Myocyte (in vitro differentiated cells): ENCODE measurements at places on chromosomes 5 and 9. TPM values are rescaled to one million over a fixed set of nuclear protein-coding genes. Genes with fewer than 3 reads are reported as not detected.

GRCh38 chr5:122306461-122306860, 5.6 kb upstream of the SNCAIP start:
- DNase-seq: no peak

DNA sequence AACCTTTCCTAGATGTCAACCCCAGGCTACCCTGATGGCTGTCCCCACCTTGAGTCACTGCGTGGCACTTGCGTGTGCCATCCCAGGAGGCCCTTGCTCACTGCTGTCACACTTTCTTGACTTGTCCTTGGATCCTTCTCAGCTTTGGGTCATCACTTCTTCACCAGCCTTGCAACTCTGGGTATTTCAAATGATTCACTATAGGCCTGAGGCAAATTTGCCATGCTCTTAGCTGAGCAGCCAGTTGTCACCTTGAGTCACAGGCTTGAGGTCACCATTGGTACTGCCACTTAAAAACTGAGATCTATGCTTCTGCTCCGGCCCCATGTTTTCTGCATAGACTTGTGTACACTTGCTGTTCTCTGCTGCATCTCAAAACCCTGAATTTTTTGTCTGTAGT, 84.7 kb downstream of the BASP1 start:
- DNase-seq: peak; percentile 30

DNA sequence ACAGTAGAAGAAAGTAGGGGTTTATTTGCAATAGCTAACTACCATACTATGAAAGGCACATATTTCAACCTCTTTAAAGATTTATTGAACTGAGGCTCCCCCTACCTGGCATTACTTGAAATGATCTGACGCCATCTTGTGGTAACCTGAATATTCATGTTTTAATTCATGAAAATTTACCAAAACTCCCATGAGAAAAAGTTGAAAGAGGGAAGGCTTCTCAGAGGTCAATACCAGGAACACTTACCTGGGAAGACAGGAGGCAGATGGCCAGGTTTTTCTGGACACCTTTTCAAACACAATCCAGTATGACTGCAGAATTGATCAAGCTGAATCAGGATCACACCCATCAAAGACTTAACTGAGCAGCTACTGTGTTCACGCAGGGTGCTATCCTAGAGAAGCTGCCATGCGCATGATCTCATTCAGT, 9.4 kb downstream of the PRELID2 start:
- peak; percentile 62 for DNase-seq

DNA sequence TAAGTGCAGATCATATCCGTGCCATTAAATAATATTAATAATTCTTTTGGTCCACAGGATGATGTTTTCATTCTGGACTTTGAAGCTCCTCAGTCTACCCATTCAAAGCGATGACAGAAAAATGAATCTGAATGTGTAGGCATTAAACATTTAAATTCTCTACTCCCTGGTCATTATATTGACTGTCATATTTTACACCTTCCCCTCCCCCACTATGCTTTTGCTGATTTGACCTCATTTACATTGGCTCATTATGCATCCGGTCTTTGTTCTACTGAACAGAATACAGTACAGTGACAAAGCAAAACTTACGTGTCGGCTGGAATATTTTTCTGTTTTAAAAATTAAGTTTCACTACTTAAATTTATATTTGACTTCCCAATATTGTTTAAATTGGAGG, 289.7 kb upstream of the TMEM161B start:
- DNase-seq: no peak

DNA sequence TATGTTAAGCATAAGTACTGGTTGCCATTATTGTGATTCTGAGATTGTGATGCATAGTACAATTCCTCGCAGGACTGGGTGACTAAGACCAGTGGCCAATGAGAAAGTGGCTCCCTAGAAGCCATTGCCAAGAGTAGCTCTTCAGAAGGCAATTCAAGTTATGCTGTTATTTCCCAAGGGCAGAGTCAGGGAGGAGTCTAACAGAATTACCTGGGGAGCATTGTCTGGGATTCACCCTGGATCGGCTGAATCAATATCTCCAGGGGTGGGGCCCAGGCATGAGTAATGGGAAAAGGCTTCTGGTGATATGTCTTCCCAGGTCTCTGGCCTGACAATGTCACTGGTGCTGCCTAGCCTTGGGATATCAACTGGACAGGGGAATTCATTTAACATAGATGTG, 10.9 kb upstream of the ARHGEF28 start:
- no peak for DNase-seq

DNA sequence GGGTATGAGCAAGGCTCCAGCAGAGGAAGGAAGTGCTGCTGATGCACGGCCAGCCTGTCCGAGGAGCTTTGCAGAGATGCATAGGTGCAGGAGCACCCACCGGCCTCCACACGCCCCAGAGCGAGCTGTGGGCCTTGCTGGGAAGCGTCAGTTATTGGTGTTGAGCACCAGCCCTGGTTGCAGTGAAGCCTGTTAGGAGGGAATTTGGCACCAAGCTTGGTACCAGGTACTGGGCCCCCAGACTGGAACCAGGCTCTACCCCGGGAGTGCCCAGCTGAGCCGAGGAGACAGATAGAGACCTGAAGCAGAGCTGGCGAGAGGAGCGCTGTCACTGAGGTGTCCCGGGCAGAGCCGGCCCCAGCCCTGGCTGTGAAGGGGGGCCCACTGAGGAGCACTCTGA, 5.2 kb downstream of the TCF7 start:
- DNase-seq: no peak

DNA sequence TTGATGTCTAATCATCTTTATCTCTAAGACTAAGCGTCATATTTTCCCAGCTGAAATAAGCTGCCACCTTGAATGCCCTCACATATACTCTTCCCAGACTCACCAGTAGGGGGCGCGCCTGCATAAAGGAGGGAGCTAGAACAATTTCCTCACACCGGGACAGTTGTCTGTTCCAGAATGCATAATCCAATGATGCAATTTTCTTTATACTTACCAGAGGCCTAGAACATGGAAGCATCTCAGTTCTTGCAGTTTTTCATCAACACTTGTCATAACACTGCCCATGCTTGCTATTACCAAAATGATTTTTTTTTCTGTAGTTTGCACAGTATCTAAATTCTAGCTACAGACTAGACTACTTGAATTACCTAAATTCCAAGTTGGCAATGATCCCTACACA, 203.9 kb downstream of the FRMD3 start:
- peak; percentile 85 for DNase-seq

DNA sequence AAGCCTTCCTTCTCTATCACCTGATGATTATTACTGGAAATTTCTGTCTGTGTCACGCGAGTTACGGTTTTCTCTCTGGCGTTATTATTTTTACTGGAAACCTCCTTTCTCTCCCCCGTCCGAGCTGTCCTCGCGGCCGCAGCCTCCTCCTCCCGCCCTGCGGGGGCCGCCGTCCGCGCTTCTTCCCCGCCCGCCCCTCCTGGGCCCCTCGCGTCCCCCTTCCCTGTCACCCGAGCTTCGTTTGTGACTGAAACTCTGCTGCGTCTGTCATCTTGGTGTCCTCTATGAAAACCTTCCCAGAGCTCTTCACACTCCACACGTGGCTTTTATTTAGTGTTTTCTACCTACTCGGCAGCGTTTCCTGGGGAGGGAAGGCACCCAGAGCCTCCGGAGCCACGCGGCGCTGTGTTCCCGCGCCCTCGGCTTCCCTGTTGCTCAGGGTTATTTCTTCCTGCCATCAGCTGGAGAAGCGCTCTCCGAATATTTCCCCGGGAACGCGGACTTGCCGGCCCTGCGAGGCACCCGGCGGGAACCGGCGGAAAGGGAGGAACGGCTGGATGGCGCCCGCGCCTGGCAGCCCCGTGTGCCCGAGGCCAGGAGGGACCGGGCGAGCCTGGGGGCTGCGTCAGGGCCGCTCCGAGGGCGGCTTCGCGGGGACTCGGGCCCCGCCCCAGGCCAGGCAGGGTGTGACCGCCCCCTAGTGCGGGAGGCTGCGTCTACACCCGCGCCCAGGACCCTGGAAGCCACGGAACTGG, 33.9 kb downstream of the TRIP13 start:
- no peak for DNase-seq

DNA sequence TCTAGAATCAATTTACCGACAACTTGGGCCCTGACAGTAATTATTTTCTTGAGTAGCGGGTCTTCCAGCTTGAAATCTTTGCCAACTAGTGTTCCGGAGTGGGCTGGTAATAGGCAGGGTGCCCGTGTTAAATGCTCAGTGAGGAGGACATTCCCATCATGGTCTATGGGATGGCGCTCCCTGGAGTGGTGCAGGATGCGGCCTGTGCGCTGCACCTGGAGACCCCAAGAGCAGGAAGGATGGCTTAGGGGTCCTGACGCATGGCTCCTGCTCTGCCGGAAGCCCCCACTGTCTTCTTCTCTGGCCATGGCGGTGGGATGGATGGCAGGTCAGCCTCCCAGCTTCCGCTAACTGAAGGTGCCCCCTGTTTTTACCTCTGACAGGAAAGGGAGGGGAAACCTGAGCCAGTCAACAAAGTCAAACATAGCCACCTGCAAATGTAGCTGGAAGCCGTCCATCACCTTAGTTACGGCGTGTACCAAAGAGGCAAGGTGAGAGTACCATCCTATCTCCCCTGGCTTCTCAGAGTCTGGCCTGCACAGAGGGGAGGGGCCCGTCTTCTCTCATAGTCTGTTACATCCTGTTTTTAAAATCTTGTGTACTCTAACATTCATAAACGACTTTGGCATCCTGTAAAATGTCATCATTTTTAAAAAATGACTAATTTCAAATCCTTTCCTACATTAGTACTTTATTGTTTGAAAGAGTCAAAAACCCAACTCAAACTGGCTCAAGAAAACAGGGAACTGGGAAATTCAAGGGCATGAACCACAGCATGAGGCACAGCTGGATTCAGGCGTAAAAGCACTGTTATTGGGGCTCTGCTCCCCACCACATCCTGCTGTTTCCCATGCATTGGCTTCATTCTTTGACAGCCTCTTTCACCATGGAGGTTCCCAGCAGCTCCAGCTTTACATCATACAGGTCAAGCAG, 28.5 kb upstream of the UNC5A start:
- DNase-seq: no peak

GRCh38 chr9:5445886-5446285, 4.5 kb upstream of the CD274 start:
- no peak for DNase-seq

DNA sequence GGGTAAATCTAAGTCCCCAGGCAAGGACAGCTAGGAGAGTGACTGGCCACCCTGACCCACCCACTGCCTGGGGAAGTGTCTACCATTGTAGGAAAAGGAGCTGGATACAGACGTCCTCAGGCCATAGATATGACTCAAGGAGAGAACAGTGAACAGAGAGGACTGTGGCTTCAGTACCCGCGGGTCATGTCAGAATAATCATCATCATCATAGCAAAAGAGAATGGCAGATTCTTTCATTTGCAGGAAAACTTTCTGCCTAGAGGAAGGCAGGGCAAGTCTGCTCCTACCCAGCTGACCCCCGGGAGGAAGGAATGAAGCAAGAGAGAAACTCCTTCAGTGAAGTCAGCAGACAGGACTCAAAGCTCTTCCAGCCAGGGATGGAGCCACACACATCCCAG, 52.2 kb upstream of the UBTD2 start:
- no peak for DNase-seq

GRCh38 chr5:79973996-79974395, 17.1 kb downstream of the MTX3 start:
- DNase-seq: no peak

- peak; percentile 14 for DNase-seq
These were observed 144.3 kb downstream of the ACTBL2 start for GRCh38 chr5:57338068-57338867.

Gene FBXW11
- total RNA-seq: 102 and 122 TPM in 2 replicates

Gene FRRS1L
- not detected in 2 replicates for total RNA-seq

Gene GDA
- 0.05 TPM in 1 of 2 replicates, not detected in the other for total RNA-seq

Gene CCNO
- 2.3 and 2.6 TPM in 2 replicates for total RNA-seq

Gene TRAPPC13
- 36.5 and 52.1 TPM in 2 replicates for total RNA-seq

Gene SLC46A2
- total RNA-seq: not detected in 2 replicates

Gene DIPK1B
- not detected in 2 replicates for total RNA-seq

Gene ABCA1
- 23.7 and 42.3 TPM in 2 replicates for total RNA-seq

Gene NIM1K
- total RNA-seq: 0.21 and 0.35 TPM in 2 replicates
